ENCODE measurements at places on chromosomes 12 and 14. TPM values are rescaled to one million over a fixed set of nuclear protein-coding genes. Genes with fewer than 3 reads are reported as not detected.
A peak's percentile ranks its signal among the peaks of the same experiment; 100 is the strongest.

DNA sequence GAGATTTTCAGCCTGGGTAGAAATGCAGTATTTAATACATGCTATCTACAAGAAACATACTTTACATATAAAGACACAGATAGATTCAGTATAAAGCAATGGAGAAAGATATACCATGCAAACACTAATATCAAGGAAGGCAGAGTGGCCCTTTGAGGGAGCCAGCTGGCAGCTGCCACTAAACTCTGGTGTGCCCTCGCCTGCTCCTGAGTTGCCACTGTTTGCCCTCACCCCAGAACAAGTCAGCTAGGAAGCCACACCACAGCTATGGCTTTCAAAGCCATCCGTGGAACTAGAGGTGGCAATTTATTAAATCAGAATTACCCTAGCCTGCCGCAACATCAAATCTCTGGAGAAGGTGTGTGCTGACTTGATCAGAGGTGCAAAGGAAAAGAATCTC, 18.3 kb downstream of the PXN start:
- H3K27me3 ChIP-seq: no peaks in the 10 kb centered on the region
- H3K4me1 ChIP-seq: peaks cover 92% of the 10 kb centered on the region
- peak overlapping the region; percentile 56 for H3K27ac ChIP-seq
- peaks cover 16% of the 10 kb centered on the region for H3K36me3 ChIP-seq
- no peak for DNase-seq
- H3K4me3 ChIP-seq: no peak overlapping the region

GRCh38 chr12:121166356-121166755, 33.7 kb downstream of the P2RX7 start:
- DNase-seq: no peak
- H3K27ac ChIP-seq: no peak overlapping the region
- H3K4me1 ChIP-seq: peaks cover 47% of the 10 kb centered on the region
- H3K27me3 ChIP-seq: no peaks in the 10 kb centered on the region
- H3K36me3 ChIP-seq: peaks cover 6% of the 10 kb centered on the region
- no peak overlapping the region for H3K4me3 ChIP-seq

- DNase-seq: no peak
- no peak overlapping the region for H3K27ac ChIP-seq
These were observed 2.4 kb upstream of the WIF1 start for GRCh38 chr12:65123435-65124063.

DNA sequence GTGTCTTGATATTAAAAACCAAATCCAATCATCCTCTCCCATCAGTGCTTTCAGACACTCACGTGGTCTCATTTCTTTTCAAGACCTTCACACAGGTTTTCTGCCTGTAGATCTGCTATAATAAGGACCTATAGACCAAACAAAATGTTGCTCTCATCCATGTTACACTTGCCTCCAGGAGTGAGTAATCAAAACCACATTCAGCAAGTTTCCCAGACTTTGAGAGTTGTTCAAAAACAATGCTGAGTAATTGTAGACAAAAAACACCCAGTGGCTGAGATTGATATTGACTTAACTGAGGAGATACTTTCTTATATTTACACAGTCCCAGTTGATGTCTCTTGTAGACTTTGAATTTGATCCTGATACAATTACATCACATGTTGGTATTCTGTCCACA, 383.1 kb downstream of the TMEM132D start:
- H3K4me3 ChIP-seq: no peak overlapping the region
- no peaks in the 10 kb centered on the region for H3K27me3 ChIP-seq
- H3K27ac ChIP-seq: no peak overlapping the region
- no peaks in the 10 kb centered on the region for H3K4me1 ChIP-seq
- no peaks in the 10 kb centered on the region for H3K36me3 ChIP-seq

GRCh38 chr12:3107954-3108353, 30.8 kb downstream of the TSPAN9 start:
- no peak overlapping the region for H3K4me3 ChIP-seq
- H3K4me1 ChIP-seq: peaks cover 41% of the 10 kb centered on the region

DNA sequence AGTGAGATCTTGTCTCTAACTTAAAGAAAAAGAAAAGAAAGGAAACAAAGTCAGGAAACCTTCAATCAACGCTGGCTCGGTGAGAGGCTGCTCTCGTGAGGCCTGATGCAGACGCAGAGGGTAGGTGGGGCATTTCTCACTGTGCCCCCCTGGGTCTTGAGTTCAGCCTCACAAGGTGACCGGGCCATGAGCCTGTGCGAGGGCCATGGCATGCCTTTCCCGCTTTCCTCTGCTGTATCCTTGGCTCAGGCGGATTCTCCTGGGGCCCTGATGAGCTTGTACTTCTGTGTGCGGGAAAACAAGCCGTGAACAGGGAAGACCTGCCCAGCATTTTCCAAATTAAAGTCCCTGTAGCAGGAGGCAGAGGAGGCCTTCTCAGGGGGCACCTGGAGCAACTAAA, 20.2 kb downstream of the ADGRD1 start:
- no peaks in the 10 kb centered on the region for H3K27me3 ChIP-seq
- no peaks in the 10 kb centered on the region for H3K36me3 ChIP-seq
- H3K27ac ChIP-seq: no peak overlapping the region
- DNase-seq: no peak

GRCh38 chr14:66293533-66294105, 192.6 kb upstream of the CCDC196 start:
- DNase-seq: no peak
- H3K4me1 ChIP-seq: no peaks in the 10 kb centered on the region
- no peaks in the 10 kb centered on the region for H3K36me3 ChIP-seq
- H3K4me3 ChIP-seq: no peak overlapping the region
- no peak overlapping the region for H3K27ac ChIP-seq

DNA sequence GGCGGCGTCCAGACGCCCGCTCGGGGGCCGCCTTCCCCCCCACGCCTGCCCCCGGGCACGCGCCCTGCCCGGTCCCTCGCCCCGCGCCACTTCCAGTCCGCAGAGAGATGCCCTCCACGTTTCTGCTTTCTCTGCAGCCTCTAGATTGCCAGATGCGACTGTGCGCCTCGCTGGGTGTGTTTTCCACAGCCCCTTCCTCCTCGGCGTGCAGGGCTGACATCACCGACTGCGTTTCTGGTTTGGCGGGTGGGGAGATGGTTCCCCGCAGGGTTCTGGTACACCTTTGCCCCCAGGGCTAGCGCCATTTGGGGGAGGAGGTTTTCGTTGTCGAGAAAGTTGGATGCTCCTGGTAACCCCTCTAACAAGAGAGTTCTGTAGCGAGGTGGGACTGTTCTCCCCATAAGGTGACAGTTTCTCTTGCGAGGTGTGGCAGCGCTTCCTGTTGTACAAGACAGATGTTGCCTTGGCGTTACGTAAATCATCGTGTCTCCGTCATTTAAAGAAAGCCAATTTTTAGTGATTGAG, 1.5 kb downstream of the CALM1 start:
- no peak for DNase-seq
- peaks cover 50% of the 10 kb centered on the region for H3K36me3 ChIP-seq
- peak overlapping the region; percentile 35 for H3K27ac ChIP-seq

DNA sequence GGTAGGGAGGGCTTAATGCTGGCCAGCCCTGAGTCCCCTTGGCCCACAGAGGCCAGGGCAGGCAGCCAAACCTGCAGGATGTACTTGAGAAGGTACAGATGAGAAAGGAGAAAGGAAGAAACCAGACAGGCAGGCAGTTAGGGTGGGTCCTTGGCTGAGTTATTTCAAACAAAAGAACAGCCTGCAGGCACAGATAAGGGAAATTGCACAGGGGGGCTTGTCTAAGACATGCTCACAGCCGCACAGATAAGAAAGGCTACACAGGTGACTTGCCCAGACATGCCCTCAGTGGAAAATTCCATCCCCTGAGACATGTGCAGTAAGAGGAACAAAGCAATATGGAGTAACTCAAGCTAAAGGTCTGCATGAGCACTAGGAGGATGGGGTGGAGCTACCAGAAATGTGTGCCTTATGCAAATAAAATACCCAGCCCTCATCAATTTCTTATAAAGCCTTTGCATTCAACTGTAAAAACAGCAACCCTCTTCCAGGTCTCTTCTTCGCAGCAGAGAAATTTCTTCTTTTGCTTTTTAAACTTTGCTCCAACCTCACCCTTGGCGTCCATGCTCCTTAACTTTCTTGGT, 158.2 kb upstream of the RGS6 start:
- H3K4me1 ChIP-seq: no peaks in the 10 kb centered on the region
- DNase-seq: no peak
- no peaks in the 10 kb centered on the region for H3K27me3 ChIP-seq

DNA sequence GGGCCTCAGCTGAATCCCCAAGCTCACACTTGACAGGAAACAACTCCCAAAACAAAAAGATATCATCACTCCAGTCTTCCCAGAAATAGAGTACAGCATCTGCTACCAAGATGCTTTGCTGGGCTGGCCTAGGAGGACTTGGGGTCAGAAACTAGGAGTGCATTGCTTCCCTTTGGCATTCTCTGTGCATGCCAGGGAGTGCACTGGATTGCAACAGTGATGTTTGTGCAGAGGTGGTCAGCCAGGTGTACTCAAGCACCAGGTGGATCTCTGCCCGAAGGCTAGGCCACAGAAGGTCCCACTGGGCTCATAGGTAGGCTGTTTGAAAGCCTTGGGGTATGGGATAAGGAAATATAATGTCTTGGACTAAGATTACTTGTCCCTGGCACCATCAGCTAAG, 51.1 kb downstream of the RAB35 start:
- H3K27ac ChIP-seq: no peak overlapping the region
- H3K4me3 ChIP-seq: no peak overlapping the region
- peaks cover 47% of the 10 kb centered on the region for H3K27me3 ChIP-seq
- H3K36me3 ChIP-seq: no peaks in the 10 kb centered on the region
- no peaks in the 10 kb centered on the region for H3K4me1 ChIP-seq
- no peak for DNase-seq

DNA sequence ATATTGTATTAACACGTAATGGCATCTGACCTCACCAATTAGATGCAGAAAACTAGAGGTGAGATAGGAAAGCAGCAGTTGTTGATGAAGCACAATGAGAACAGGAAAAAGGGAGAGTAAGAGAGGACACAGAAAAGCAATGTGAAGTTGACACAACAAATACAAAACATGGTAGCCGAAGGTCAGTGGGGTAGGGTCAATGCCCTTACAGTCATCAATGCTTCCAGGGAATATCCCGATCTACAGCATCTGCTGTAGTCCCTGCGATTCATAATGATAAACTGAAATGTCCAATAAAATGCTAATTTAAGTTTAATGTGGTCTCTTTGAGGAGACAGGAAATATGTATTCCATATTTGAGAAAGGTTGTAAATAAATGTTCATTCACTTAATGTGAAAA, 2.9 kb upstream of the COL2A1 start:
- peak; percentile 62 for DNase-seq
- H3K36me3 ChIP-seq: no peaks in the 10 kb centered on the region
- H3K27ac ChIP-seq: no peak overlapping the region
- H3K4me1 ChIP-seq: peaks cover 15% of the 10 kb centered on the region
- no peak overlapping the region for H3K4me3 ChIP-seq

DNA sequence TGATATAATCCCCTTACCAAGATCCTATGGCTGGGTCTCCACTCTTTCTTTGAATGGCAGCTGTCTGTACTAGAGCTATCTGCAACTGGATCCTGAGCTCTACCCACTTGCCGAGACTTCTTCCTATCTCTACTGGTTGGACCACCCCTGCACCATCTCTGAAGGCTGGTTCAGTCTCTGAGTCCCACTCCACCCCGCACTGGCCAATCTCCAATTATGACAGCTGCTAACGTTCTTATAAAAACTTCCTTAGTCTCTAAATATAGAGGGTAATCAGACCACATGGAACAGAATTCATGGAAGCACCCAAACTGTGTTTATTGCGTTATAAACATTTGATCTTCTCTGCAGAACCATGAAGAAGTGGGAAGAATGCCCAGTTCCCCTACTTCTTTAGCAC, 186.6 kb upstream of the EEA1 start:
- H3K27me3 ChIP-seq: no peaks in the 10 kb centered on the region
- H3K36me3 ChIP-seq: no peaks in the 10 kb centered on the region
- peaks cover 5% of the 10 kb centered on the region for H3K4me1 ChIP-seq
- no peak overlapping the region for H3K4me3 ChIP-seq

GRCh38 chr14:84783511-84783910, 746.4 kb upstream of the FLRT2 start:
- H3K4me3 ChIP-seq: no peak overlapping the region
- DNase-seq: no peak
- H3K36me3 ChIP-seq: no peaks in the 10 kb centered on the region
- no peak overlapping the region for H3K27ac ChIP-seq
- no peaks in the 10 kb centered on the region for H3K27me3 ChIP-seq
- no peaks in the 10 kb centered on the region for H3K4me1 ChIP-seq

DNA sequence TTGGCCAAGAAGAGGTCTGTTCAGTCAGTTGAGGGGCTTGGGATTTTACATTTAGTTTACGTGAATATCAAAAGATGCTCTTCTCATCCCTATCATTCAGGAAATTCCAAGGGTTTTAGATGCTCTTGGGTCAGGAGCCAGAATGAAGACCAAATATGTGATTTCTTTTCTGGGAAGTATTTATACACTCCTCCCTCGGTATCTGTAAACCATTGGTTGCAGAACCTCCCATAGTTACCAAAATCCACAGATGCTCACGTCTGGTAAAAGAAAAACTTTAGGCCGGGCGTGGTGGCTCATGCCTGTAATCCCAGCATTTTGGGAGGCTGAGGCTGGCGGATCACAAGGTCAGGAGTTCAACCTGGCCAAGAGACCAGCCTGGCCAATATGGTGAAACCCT, 75.9 kb downstream of the TNFAIP2 start:
- H3K27me3 ChIP-seq: no peaks in the 10 kb centered on the region
- no peak overlapping the region for H3K4me3 ChIP-seq
- no peak overlapping the region for H3K27ac ChIP-seq
- no peaks in the 10 kb centered on the region for H3K4me1 ChIP-seq
- H3K36me3 ChIP-seq: no peaks in the 10 kb centered on the region
- DNase-seq: no peak

GRCh38 chr12:65962921-65963861, 138.9 kb downstream of the HMGA2 start:
- peak; percentile 57 for DNase-seq
- no peaks in the 10 kb centered on the region for H3K27me3 ChIP-seq
- H3K27ac ChIP-seq: peak overlapping the region; percentile 58
- peaks cover 50% of the 10 kb centered on the region for H3K4me1 ChIP-seq

DNA sequence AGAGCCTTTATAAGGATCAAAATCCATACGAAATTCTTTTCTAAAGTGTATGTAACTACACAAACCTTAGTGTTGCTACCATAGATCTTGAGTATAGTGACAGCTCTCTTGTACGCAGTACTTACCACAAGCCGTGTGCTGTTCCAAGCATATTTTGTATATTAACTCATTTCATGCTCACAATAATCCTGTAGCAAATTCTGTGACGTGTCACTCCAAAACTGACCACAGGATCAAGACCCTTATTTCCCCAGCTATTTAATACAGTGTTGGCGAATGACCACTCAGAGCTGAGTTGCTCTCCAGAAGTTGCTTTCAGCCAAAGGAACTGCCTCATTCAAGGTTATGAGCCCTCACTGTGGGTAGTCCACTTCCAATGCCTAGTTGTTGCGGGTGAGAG, 169.8 kb downstream of the BTG1 start:
- H3K27me3 ChIP-seq: no peaks in the 10 kb centered on the region
- no peak overlapping the region for H3K27ac ChIP-seq
- H3K4me3 ChIP-seq: no peak overlapping the region
- DNase-seq: no peak

TGFB3 gene
- total RNA-seq: not detected

A2M gene
- total RNA-seq: 0.50 TPM

CMA1 gene
- total RNA-seq: not detected

ANKS1B gene
- not detected for total RNA-seq

CPNE6 gene
- total RNA-seq: not detected

ABCD2 gene
- not detected for total RNA-seq

SERPINA1 gene
- total RNA-seq: 6.9 TPM

All from SJSA1 (cell line).